ENCODE measurements at places on chromosomes 4 and X. TPM values are rescaled to one million over a fixed set of nuclear protein-coding genes. Genes with fewer than 3 reads are reported as not detected.

RAB39B gene
- 6.5 TPM for total RNA-seq

CORIN gene
- total RNA-seq: 0.26 TPM

IL2RG gene
- total RNA-seq: 347 TPM

DCAF4L1 gene
- total RNA-seq: 0.25 TPM

HEPH gene
- not detected for total RNA-seq

VCX gene
- total RNA-seq: not detected

SPANXN1 gene
- total RNA-seq: not detected

OCIAD1 gene
- total RNA-seq: 78.8 TPM

STAP1 gene
- 0.50 TPM for total RNA-seq

SSX2B gene
- total RNA-seq: not detected

- no peak for DNase-seq
These were observed 48.1 kb upstream of the CPLX1 start for GRCh38 chr4:874056-874455.

GRCh38 chr4:154313004-154313585, 178.5 kb downstream of the DCHS2 start:
- no peak for DNase-seq

- no peak for DNase-seq
These were observed 959 bp upstream of the REST start for GRCh38 chr4:56906489-56907393.

GRCh38 chr4:185461565-185461964, 10.0 kb downstream of the CCDC110 start:
- no peak for DNase-seq

DNA sequence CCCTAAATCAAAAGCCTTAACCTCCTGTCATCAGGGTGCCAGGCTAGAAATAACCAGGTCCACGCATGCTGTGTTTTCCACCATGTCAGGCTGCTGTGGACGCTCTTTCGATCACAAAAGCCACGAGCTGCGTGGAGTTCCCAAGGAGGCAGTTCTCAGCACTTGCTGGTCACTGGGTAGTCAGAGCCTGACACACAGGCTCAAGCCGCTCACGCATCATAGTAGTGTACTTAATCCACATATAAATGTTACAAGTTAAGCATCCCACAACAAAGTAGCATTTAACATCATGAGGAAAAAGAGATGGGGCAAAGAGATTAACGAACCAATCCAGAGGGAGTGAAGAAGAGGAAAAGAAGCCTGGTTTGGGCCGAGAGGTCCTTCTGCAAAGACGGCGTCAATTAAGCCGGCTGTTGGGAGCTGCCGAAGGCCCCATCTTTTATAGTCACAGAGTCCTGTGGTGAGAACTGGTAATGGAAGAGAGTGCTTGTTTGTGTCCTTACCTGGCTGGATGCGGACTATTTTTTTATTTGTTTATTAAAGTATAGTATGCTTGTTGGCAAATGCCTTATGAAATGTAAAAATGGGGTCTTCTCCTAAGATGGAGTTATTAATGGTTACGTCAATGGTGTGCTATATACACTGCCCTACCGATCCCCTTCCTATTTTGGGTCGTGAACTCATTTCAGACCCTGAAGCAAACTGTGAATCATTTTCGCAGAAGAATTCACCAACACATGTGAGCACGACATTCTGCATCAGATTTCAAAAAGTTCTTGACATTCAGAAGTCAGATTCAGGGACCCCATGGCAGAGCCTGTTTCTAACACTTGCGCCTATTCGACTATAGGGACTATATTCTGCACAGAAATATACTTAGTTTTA, 675 bp downstream of the PRIMPOL start:
- DNase-seq: no peak

- no peak for DNase-seq
These were observed 3.7 kb upstream of the EXOC1 start for GRCh38 chr4:55849724-55850123.

GRCh38 chr4:95061220-95061619, 303.5 kb downstream of the BMPR1B start:
- no peak for DNase-seq

GRCh38 chr4:15884666-15885065, 53.9 kb downstream of the FGFBP1 start:
- DNase-seq: no peak

GRCh38 chr4:82947498-82947897, 47.0 kb downstream of the THAP9 start:
- DNase-seq: no peak

DNA sequence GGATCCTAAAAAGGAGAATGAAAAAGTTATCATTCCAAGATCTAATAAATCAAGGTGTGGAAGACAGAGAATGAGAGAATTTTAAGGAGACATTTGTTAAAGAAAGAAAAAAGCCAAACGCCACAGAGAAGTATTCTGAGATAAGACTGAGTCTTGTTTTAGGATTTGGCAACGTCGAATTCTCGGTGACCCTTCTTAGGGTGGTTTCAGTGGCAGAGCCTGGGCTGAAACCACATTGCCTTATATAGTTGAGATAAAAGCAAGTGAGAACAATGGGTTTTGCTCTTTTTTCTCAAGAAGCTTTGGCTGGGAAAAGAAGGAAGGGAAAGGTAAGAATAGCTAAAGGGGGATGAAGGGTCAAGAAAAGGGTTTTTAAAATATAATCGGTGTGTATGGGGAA, 209.4 kb downstream of the VEGFC start:
- DNase-seq: no peak

DNA sequence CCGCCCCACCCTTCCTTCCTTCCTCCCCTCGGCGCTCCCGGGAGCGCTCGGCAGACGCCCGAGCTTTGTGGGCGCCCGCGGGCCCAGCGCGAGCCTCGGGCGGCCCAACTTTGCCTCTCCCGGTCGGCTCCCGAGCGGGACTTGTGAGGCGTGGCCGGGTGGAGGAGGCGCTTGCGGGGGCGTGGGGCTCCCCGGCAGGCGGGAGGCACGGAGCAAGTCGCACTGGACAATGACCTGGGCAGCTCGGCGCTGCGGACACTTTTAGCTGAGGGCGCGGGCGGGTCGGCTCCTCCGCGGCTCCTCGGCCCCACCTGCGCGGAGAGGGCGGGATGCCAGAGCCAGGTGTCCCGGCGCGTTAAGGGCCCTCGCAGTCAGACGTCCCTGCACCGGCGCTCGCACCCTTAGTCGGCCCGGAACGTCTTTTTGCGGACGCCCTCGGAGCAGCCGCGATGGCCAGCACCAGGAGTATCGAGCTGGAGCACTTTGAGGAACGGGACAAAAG, 385 bp downstream of the DCLK2 start:
- DNase-seq: no peak

GRCh38 chr4:95507147-95507546, 41.6 kb downstream of the UNC5C start:
- no peak for DNase-seq

GRCh38 chr4:82201805-82202641, 171.8 kb downstream of the HNRNPD start:
- no peak for DNase-seq

- no peak for DNase-seq
These were observed 121.8 kb downstream of the PDE5A start for GRCh38 chr4:119506806-119507205.

GRCh38 chr4:183989461-183989860, 84.4 kb downstream of the STOX2 start:
- no peak for DNase-seq

DNA sequence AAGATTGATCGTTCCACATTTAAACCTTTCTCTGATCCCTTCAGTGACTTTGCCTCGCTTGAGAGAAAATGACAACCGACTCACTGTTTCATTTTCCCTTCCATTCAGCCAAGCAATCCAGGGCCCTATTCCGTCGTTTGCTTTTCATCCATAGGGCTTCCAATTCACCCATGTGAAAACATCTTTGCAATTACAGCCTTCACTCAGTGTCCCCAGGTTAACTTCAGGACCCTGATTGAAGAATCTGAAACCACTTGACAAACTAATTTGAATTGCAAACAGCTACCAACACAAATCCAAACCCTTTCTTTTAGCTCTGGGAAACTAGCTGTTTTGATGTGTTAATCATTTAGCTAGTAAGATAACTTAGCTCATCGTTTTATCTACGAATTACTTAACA, 120.2 kb upstream of the FAM9C start:
- DNase-seq: no peak

GRCh38 chrX:32614707-32615106, 596.6 kb downstream of the DMD start:
- DNase-seq: no peak

GRCh38 chr4:30939069-30939468, 218.9 kb downstream of the PCDH7 start:
- DNase-seq: no peak

DNA sequence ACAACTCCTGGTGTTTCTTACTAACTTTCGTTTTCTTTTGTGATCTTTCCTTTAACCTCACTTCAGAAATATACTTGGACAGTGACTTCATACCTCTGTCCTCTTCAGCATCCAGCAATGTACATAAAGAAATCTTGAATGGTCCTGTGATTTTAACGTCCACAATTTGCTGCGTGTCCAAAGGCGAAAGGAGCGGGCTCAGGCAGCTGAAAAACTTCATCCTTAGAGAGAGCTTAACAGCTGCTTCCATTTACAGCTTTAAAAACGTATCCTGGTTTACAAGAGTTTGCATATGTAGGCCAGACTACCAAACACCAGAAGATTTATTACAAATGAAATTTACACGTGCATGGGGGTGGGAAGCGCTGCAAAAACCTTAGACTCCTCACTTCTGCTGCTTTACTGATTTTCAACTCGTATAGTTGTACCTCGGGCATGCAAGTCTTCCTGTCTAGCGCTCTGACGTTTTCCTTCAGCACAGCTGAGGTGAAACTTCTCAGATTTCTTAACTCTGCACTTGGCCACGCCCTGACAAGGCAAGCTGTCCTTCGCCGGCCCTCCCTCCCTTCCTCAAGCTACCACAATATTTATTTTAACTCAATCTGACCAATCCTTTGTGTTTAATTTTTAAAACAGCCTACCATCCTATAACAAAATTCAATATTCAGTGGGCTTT, 406.4 kb downstream of the FAM47A start:
- DNase-seq: no peak

GRCh38 chrX:6095469-6095868, 133.2 kb downstream of the NLGN4X start:
- no peak for DNase-seq

DNA sequence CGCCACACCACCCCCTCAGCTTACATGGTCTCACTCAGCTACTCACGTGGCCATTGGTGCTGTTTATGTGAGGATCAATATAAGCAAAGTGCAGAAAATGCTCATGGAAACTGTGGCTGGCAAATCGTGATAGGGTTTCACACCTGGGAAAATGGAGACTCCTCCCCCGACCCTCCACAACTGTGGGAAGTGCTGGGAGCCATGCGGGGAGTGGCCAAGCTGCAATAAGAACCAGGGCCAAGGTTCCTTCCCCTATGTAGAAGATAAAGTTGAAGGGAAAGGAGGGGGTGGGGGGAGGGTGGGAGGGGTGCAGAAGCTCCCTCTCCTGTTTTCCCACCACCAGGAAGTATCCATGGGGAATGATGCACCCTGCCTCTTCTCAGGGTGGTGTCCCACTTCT, 145.5 kb upstream of the MAMLD1 start:
- DNase-seq: no peak

DNA sequence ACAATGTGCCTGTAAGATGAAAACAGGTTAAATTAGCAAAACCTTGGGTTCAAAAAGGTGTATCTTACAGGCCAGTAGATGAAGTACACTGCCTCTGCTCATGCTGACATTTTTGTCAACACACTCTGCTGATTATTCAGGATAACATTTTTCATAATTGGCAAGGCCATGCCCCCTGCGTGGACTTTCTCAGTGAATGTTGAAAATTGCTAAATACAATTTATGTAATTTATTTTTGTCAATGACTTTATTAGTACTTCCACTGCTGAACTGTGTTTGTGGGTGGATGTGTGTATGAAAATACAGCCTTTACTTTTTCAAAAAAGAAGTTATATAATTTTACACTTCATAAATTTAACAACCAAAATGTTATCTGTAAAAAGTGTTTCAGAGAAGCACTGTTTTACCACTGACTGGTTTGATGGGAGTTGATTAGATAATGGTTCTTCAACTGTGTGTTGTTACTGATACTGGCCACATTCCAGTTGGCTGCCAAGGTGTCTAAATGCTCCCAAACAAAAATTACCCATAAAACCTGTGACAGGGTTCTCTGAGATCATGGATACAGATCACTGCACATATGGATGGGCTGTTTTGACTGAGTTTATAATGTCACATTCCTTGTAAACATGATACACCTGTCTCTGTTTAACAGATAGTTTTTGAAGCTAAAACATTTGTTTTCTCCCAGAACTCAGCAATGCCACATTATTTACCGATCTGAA, 151.9 kb upstream of the SLC7A11 start:
- DNase-seq: no peak

- DNase-seq: no peak
These were observed 24.4 kb upstream of the FAM47B start for GRCh38 chrX:34918091-34918736.

DNA sequence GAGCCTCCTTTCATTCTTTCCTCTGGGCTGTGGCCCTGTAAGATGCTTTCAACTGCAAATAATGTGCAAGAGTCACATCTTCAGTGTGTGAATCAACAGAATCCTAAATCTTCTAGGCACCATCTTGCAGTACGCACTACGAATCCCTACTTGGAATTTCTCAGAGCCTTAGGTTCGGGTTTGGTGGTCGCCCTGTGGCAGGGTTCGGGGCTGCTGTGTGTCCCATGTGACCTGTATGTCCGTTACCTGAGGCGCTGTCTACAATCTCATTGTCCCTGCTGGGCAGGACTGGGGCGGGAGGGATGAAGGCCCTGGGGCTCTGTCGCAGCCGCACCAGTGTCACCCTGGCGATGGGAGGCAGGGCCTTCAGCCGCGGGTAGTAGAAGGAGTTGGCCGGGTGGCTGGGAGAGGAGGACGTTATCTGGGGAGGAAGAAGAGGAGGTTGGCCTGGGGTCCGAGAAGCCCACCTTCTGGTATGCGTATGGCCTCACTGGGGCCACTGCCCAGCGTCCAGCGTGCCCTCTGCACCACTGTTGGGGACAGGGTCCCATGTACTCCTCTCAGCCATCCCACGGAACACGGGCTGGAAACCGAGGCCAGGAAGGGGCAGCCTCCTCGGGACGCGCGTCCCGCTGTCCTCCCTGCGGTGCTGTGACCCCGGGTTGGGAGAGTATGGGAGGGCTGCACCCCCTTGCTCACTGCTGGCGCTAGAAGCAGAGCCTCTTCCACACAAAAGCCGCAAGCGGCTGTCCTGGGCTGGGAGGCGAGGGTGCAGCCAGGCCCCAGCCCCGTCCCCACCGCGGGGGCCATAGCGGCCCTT, 2.0 kb downstream of the SPON2 start:
- DNase-seq: no peak

GRCh38 chrX:10524578-10524977, 95.8 kb downstream of the MID1 start:
- no peak for DNase-seq

DNA sequence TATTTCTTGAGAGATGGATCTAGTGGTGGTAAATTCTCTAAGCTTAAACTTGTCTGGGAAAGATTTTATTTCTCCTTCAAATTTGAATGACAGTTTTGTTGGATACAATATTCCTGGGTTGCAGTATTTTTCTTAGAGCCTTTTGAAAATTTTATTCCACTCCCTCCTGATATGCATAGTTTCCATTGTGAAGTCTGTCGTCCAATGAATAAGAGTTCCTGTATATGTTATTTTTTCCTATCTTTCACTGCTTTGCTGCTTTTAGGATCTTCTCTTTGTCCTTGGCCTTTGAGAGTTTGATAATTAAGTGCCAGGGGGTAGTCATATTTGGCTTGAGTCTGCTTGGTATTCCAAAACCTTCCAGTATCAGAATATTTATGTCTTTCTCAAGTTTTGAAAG, 1156.4 kb upstream of the AGA start:
- no peak for DNase-seq

- DNase-seq: no peak
These were observed 1203.5 kb downstream of the PCDH7 start for GRCh38 chr4:31923634-31924033.

GRCh38 chr4:158006990-158007389, 165.8 kb downstream of the GASK1B start:
- DNase-seq: no peak

Data from T-helper 17 cell (primary cell).